Pulmonary artery endothelial cell (primary cell): ENCODE measurements at places on chromosomes 5 and 9.

DNA sequence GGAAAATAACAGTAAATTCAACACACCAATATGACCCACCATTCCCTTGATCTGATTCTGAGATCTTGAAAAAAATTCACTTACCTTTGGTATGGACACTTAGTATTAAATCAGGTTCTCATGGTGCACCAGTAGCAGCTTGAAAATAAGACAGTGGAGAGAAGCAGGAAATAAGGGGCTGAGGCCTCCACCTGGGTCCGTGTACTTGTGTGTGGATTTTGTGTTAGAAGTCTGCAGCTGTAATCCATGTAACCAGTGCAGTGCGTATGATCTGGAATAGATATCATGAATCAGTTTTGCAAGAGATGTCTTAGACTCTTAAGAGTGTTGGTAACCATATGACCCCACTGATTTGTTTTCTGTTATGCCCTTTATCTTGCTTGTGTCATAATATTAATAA lies 107.1 kb downstream of the FBXL7 start:
- no peak for DNase-seq

DNA sequence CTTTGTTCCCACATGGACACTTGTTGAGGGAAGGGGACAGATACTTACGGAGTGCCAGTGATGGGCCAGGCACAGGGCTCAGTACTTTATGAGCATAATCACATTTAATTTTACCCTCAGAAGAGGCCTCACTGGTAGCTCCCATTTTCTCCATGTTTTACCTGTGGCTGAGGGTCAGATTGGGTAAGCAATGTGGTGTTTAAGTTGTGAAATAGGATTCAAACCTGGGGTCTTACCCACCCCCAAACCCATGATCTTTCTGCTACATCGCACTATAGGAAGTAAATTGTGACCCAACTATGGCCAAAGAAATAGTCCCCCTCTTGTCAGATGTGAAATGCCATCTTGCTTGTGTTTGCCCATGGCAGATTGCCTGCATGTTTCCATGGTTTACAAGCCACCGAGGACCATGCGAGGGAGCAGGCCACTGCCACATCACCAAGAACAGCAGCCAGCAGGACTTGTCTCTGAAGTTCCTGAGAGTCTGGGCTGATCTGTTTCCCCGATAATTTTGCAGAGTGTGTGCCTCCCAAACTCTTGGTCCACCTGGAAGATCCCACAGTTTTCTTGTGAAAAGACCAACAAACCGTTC lies 95.4 kb downstream of the MACROH2A1 start:
- no peak for DNase-seq

- no peak for DNase-seq
These were observed 8.6 kb downstream of the SLC36A2 start for GRCh38 chr5:151338734-151339133.

- no peak for DNase-seq
These were observed 364.5 kb downstream of the MAN2A1 start for GRCh38 chr5:110054240-110054639.

- no peak for DNase-seq
These were observed 214.2 kb downstream of the FSTL4 start for GRCh38 chr5:133397990-133398645.

GRCh38 chr5:123180178-123180577 lies 91.1 kb downstream of the PRDM6 start:
- DNase-seq: no peak

DNA sequence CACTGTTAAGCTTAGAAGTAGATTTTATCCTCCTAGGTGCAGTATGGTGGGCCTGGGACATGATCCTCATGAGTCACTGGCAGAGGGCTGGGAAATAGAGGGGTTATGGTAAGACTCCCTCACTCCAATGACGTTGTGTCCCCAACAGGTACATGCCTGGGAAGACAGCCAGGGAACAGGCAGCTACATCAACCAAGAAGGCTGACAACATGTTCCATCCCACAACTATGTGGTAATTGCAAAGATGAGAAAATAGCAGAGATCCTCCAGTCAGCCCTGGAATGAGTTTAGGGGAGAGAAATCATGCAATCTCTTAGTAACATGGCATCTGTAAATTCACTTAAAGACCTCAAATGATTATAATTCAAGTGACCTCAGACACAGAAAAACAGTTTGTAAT lies 114.4 kb upstream of the LIFR start:
- DNase-seq: no peak

GRCh38 chr9:20437476-20437875 lies 184.8 kb downstream of the MLLT3 start:
- no peak for DNase-seq

GRCh38 chr5:38208782-38209378 lies 49.5 kb upstream of the EGFLAM start:
- peak; percentile 4 for DNase-seq

DNA sequence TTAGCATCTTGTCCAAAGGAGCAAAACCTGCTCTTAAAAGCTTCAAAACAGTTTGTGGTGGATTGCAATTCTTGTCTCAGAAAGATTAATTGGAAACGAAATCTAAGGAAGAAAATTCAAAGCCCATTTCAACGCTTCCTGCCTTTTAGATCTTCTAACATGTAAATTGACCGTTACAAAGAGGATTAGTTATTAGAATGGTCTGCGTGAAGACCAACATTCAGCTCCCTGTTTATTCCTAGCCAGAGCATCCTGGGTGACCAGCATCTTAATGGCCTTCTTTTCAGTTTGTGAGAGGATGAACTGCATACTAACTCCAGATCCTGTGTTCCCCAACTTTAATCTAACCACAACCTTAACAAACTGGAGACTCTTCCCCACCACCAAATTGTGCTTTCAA lies 109.9 kb upstream of the SLC1A3 start:
- DNase-seq: no peak

DNA sequence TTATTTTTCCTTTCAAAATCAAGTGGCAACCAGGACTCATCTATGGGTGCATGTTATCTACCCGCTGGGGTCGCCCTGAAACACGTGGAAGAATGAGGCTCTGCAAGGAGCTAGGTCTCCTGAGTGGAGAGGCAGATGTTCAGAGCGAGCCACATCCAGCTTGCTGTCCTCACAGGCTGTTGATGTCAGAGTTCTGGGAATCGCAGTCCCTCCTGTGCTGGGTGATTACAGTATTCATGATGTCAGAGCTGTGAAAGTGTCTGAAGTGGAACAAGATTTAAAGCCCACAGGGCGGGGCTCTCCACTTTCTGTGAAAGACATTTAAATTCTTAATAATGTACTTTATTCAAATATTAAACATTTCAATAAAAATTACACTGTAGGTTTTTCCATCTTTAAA lies 24.4 kb upstream of the LMX1B start:
- DNase-seq: no peak

DNA sequence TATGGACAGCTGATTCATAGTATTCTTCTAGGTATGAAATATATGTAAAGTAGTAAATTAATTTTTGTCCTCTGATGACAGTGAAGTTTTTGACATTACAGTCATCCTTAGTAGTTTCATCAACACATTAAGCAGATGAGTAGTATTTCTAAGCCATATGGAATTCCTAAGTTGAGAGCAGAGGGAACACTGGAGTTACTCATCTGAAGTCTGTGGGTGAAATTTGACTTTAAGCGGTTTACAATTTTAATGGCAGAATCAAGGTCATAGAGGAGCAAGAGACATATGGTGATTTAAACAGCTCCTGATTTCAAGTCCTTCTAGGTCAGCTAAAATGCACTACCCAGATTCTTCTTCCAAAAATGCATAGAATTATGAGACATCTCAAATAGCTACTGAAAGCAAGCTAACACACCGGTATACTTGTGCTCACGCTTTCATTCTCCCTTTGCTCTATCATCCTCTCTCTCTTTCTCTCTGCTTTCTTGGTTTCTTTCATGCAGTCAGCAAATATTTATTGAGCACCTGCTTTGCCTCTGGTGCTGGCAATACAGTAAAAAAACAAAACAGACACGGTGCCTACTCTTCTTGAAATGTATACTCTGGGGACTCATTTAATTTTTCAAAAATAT lies 235.9 kb downstream of the FER start:
- no peak for DNase-seq

DNA sequence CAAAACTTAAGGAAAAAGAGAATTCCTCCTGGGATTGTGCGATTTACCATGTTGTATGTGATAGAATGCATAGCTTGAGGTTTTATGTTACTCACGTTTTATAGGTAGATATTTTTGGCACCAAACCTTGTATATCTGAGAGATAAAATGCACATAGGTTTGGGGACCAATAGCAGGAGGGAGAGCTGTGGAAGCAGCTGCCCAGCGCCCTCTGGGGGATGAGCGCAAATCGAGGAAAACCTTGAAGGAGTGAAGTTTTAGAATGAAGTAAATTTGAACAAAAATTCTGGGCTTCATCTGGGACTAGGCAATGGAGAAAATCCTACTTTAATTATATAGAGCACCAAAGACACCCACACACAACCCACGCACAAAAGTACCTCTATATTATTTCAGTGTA lies 197.0 kb downstream of the ADCY2 start:
- no peak for DNase-seq

- DNase-seq: no peak
These were observed 233.4 kb downstream of the NR3C1 start for GRCh38 chr5:143170104-143170503.

- no peak for DNase-seq
These were observed 1.9 kb upstream of the NDUFB6 start for GRCh38 chr9:32574858-32575257.

DNA sequence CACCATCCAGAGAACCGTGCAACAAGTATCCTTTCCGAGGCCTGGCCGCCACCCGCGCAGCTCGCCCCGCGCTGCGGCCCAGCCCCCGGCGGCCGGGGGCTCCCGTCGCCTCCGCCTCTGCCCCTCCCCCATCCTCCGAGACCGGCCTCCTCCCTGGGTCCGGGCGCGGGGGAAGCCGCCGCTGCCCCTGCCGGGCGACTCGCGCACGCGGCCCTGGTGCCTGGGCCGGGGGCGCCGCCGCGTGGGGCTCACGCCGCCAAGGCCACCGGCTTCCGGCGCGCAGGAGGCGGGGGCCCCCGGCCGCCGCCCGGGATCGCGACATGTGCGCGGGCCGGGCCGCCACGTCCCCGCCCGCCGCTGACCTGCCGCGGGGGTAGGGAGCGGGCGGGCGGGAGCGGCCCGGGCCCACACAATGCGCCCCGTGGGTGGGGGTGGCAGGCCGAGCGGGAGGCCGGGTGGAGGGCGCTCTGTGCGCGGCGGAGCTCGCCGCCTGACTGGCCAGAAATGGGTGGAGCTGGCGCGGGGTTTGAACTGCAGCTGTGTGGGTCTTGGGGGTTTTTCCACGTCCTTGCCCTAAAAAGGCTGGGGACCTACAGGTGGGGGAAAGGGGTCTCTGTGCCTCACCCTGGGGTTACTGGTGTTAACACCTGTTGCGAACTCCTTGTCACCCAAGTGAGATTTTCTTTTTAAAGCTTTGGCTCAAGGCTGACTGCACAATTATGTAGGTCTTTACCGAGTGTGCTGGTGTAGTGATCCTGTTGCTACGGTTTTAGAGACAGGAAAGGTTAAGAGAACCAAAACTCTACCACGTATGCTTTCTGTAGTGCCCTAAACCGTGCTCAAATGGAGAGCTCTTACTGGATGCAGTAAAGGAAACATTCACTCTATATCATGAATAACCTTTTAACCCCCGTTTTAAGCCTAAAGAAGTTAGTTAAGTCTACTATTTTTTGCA lies 32.3 kb downstream of the TNPO1 start:
- no peak for DNase-seq

GRCh38 chr9:128482186-128482585 lies 22.3 kb upstream of the GLE1 start:
- DNase-seq: no peak

DNA sequence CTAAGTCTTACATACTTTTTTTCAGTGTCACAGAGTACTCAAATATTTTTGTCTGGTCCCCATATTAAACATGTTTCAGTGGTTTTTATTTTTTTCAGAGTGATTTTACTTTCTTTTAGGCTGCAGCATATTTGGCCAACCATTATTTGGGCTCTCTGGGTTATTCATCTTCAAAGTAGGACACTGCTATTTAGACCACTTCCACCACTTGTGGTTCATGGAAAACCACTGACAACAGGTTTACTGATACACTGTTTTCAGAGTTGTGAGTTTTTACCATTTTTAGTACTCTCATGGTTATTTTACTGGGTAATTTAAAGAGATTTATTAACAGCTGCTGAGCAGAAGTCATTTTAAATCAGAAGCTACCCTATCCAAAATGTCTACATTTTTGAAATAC lies 437.6 kb downstream of the KIAA0825 start:
- DNase-seq: no peak

DNA sequence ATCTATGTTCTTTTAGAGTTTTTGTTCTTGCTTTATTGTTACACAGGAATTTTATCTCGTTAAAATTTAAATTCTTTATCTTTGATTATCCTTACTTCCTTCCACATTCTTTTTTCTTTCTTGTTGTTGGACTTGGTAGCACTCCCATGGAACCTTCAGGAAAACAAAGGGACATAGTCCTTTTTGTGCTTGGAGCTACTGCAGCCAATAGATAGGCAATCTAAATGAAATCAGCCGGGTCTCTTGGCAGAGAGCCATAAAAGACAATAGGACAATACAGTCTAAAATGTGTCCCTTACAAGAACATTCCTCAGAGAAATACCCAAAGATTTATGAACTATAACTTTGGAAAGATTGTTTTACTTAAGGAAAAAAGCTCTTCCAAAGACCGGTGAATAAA lies 548.1 kb upstream of the C9orf72 start:
- no peak for DNase-seq

DNA sequence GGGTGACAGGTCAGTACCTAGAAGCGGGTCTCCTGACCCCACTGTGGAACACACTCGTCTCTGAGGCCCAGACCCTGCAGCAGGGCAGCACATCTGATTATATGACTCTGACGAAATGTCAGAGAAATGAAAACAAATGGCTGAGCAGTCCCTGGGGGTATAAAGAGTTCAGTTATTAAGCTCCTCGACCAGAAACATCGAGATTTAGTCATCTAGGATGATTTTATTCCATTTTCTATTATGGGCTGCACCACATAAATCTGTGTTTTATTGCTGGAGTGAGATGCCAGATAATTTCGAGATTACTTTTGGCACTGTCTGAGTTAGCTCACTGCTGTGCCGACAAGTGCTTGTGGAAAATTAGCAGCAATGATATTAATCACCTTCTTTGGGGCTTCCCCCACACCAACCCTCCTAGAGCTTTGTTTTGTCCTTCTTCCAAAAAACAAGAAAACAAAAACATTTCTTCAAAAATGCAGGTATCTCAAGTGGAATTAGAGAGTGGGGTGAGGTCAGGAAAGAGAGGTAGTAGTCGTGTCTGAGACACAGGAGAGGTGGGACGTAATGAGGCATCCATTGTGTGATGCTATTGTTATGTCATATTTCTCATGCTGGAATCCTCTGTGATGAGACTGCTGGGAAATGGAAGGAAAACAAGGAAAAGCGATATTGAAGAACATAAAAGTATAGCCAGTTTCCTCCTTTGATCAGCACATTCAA lies 495.5 kb downstream of the DMAC1 start:
- no peak for DNase-seq
